Daoy (cell line): ENCODE measurements at places on chromosomes 16 and 17. TPM values are rescaled to one million over a fixed set of nuclear protein-coding genes. Genes with fewer than 3 reads are reported as not detected.

PRAC1 gene
- not detected in 2 replicates for total RNA-seq

PRSS33 gene
- total RNA-seq, result not detected in 2 replicates

ZNF174 gene
- total RNA-seq, result 3.8 and 7.4 TPM in 2 replicates

NEUROD2 gene
- total RNA-seq, result not detected in 2 replicates

SMG6 gene
- total RNA-seq, result 22.8 and 23.8 TPM in 2 replicates

TNFSF13 gene
- 1.9 TPM in 1 of 2 replicates, not detected in the other for total RNA-seq

TMEM238L gene
- total RNA-seq, result not detected in 2 replicates

RNF112 gene
- total RNA-seq, result 0.11 and 0.57 TPM in 2 replicates

SULT1A2 gene
- total RNA-seq, result not detected in 2 replicates

DNA sequence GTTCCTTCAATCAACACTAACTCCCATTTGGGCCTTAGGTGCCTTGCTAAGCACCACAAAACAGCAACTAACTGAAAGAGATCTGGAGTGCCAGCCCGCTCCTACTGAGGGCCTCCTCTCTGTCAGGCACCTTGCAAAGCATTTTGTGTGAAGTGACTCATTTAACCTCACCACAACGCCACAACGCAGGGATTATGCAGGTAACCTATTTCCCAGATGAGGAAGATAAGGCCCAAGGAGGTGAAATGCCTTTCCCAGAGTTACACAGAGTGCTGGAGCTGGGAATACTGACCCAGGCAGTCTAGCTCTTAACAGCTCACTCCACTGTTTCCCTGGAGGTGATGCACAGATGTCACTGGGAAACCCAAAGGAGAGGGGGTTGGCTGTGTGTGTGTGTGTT lies 32.8 kb downstream of the DRC3 start:
- no peak for DNase-seq

- DNase-seq, result no peak
These were observed 22.2 kb downstream of the CDK12 start for GRCh38 chr17:39483506-39483905.

DNA sequence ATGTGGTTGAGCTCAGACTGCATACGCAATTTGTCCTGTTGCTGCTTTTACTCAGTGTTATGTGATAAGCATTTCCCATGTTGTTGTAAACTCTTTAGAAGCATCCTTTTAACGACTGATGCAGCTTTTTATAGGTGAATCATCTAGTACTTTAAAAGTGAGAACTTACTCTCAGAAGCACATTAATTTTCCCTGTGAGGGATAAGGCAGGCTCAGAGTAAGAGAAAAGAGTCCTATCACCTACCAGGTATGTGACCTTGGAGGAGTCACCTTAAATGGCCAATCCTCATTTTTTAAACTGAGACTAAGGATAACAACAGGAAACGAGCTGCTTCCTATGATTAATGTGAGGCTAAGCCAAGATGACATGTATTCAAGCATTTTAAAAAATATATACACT lies 34.4 kb upstream of the GAN start:
- no peak for DNase-seq

GRCh38 chr16:89319886-89320781 lies 102.6 kb downstream of the ZNF778 start:
- peak; percentile 92 for DNase-seq
